Activated naive CD8-positive, alpha-beta T cell treated with anti-CD3 and anti-CD28 coated beads for 36 hours (primary cell): ENCODE measurements at places on chromosomes 5 and 9.

DNA sequence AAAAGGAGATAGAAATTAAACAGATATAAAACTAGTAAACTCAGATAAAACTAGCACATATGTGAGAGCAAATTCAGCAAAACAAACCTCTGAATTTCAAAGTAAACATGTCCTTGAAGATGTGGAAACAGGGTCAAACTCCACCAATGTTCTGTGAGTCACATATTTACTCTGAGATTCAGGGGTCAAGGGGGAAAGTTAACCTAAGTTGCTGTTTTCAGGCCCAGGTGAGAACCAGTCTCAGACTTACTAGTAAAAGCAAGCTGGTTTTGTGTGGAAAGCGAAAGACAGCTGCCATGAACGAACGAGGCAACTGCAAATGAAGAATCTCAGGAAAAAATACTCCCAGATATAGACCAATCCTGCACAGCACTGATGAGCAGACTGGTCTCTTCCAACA is 29.0 kb downstream of the PSMB7 start:
- DNase-seq, result no peak

GRCh38 chr5:104843822-104844221 is 1281.2 kb upstream of the NUDT12 start:
- DNase-seq, result no peak

DNA sequence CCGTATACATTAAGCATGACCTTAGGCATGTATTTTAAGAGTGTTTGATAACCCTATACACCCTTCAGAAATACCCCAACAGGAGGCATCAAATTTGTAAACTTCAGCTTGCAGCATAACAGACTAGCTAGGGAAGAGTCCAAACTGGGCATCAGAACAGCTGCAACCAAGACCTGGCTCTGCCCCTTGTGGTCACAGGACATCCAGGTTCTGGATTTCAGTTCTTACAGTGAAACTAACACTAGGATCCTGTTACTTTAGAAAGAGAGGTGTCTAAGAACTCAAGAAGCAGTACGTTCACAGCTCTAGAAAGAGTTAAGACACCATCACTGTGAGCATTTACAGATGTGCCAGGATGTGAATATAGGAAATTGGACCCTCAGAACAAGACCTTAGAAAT is 229.8 kb downstream of the BNC2 start:
- DNase-seq, result no peak

- DNase-seq, result no peak
Measured at GRCh38 chr5:179113143-179113530, 53.0 kb downstream of the ZNF354C start.

- DNase-seq, result no peak
Measured at GRCh38 chr9:133476036-133476931, 2.6 kb downstream of the SLC2A6 start.

GRCh38 chr9:93300585-93301081 is 116.7 kb downstream of the WNK2 start:
- no peak for DNase-seq

DNA sequence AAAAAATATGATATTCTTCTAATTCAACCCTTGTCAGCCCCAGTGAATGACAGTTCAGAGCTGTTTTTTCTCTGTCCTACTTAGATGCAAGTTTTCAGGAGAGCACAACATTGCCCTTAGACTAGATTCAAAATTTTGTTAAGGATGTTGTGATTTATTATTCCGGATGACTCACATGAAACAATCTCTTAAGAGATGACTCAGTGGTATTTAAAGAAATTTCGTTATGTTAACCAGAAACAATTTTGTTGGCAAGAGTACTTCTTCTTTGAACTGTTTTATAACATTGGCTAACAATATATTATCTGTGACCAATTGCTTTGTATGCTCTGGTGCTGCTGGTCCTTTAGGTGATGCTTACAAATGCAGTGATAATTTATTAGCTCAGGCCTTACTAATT is 132.0 kb downstream of the IZUMO3 start:
- DNase-seq, result no peak

DNA sequence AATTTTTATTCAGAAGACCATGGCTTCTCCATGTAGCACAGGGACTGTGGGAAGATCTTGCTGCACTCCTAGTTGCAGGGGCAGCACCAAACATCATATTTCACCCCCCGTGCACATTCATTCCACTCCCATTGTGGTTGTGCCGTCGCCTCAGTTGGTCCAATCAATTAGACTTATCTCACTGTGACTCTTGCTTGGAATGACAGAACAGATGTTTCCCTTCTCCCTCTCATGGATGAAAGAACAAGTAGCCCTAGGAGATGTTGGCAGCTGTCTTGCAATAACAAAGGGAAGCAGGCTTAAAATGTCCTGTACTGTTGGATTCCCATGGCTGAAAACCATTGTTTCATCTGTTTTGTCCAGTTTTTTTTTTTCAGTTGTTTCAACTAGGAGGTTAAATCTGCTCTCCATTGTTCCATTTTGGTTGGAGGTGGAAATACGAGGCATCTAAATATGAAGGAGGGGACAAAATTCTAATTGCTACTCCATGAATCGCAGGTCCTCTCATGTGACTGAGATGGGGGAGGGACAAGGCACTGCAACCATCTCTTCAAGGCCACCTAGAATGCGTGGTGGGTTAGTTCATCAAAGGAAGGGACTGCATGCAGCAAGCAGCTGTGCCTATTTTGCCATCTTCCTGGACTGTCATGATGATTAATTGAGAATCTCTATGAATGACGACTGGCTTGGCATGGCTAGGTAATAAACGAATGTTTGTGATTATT is 214.4 kb downstream of the NSG2 start:
- no peak for DNase-seq

DNA sequence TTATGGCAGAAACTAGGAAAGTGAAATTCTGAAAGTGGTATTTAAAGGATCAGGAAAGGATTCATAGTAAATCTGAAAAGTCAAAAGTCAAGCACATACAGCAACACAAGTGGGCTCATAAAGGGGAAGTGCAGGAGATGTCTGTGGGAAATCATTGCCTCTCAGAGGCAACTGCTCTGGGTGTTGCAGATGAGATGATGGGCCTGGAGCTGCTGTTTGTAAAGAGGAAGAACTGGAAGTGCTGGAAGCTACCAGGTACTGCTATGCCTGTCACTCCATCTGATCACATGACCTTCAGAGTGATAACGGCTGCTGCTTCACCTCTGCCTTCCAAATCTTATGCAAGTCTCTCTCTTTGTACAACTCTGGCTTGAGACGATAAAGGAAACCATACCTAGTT is 55.9 kb downstream of the ADRB2 start:
- no peak for DNase-seq

DNA sequence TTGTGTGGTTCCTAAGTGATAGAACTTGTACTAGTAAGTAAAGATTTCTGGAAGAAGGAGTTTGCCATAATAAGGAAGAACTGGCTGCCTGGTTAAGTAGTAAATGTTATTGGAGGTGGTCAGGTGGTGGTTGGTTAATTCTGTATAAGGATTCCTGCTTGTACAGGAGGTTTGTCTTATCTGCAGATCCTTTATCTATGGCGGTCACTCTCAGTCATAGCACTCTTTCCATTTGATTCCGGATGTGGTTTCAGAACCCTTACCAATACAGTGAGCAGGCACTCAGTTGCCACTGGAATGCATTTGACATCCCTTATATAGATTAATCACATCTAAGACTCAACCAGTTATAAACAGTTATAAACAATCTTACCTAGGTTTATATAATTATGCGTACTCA is 50.3 kb downstream of the RAD50 start:
- no peak for DNase-seq

DNA sequence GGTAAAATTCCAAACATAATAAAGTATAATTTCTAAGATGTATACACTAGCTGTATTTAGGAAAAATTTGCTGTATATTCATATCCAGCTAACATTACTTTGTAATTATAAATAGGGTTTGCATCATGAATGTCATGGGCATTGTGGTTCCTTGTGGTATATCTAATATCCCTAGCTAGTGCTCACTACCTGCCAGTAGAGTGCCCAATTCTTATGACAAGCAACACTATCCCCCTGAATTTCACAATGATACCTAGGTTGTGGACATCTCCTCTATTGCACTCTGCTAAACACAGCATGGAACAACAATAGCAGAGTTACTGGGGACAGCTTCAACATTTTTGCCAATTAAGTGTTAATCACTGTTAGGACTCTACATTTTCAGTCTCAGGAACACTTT is 1656.5 kb downstream of the EFNA5 start:
- no peak for DNase-seq

- DNase-seq, result peak; percentile 8
Measured at GRCh38 chr9:79471580-79472543, 99.9 kb upstream of the TLE4 start.

DNA sequence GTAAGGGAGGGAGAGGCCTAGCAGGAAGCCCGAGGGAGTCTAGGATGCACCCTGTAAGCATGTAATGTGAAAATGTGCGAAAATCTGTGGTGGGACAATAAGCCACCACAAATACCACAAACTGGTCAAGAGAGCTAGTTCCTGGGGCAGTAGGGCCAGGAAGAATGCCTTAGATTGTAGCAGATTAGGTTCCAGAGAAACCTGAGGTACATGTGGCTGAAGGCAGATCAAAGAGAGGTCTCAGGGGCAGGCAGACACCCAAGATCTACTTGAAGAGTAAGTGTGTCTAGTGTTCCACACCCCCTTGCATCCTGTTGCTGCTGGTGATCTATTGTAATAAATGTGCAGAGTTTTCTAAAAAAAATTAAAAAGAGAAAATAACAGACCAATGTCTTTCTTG is 1677.3 kb upstream of the CDH6 start:
- DNase-seq, result no peak

DNA sequence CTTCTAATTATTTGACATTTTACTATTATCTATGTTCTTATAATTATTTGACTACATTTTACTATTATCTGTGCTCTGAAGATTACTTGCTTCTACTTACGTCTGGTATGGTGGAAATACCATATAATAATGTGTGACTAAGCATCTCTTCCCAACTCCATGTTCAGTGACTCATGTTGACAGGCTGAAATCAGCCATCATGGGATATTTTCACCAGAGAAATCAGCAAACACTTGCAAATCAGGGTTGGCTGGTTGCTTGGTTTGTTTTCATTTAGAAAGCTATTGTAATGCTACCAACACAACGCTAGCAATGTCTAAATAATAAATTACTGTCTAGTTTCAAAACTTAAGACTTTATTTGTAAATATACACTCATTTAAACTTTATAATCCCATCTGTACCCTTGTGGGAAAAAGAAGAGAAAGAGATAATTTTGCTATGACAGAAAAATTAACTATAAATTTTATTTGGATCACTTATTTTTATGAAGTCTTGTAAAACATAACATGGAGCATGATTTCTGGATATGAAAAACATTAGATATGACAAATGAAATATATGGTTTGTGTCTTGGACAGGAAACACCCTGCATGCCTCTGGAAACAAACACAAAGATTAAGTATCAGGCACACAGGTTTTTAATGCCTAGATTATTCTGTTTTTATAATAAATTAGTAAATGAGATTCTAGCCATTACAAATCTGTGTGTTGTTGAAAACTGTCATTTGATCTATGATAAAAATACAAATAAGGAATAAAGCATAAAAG is 337.6 kb downstream of the BNC2 start:
- DNase-seq, result no peak

GRCh38 chr5:62212648-62213047 is 93.4 kb upstream of the KIF2A start:
- DNase-seq, result no peak

- no peak for DNase-seq
Measured at GRCh38 chr9:19732441-19732951, 56.3 kb downstream of the SLC24A2 start.

DNA sequence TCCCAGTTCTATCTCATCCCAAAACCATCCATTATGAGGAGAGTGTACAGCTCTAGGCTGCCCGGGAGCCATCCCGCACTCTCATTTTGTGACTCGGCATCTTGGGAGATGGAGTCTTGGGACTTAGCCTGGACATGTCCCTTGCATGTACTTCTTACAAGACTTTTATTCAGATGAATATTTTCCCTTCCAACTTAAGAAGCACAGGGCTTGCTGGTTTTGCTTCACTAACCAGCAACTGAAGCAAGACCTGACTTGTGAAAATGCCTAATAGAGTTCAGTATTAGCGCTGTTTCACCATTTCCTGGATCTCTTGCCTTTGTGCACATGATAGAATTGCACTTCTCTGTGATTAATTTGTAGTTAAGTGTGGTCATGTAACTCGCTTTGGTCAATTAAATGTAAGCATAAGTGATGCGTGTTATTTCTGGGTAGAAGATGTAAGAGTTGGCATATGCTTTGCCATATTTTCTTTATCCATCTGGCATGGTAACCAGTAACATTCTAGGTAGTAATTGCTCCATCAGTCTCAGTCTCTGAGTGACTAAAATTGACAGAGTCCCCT is 55.8 kb downstream of the PDCD1LG2 start:
- no peak for DNase-seq

- DNase-seq, result no peak
Measured at GRCh38 chr5:52950686-52951085, 38.5 kb upstream of the ITGA2 start.

DNA sequence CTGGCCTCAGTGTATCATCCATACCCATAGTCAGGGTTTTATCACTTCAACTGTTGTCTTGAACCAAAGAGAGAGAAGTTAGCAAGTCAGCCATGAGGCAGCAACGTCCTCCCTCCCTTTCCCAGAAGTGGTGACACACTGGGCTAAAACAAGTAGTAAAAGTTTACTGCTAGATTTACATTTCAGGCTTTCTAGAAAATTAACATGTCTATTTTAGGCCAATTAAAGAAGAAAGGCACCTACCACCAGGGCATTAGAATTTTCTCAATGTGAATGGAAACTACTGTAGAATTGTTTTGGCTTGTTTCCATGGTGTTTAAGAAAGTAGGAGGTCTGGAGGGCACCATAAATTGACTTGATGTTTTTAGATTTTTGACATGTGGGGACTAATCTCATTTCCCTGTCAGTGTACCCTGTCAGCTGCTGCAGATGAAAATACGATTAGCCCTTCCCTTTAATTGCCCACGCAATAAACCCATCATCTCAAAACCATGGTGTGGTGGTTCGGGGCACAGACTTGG is 121.8 kb upstream of the ELL2 start:
- DNase-seq, result no peak

- DNase-seq, result peak; percentile 26
Measured at GRCh38 chr5:113520429-113520828, 6.9 kb downstream of the YTHDC2 start.

DNA sequence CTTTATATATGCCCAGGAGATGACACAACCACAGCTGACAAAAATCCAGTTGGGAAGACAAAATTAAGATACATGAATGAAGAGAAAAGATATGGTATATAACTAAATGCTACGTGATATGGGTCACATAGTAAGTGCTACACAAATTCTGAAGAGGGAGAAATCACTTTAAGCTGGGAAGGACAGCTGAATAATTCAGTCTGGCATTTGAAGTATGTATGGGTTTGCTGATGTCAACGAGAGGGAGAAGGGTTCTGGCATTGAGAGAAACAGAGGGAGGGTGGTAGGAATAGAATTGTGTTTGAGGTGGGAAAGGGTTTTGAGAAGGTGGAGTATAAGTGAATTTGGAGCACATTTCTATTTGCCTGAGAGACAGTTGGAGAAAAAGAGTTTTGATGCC is 6.7 kb upstream of the SLIT3 start:
- DNase-seq, result no peak

- no peak for DNase-seq
Measured at GRCh38 chr5:37071901-37072581, 177.1 kb downstream of the CPLANE1 start.
